Activated CD4-positive, alpha-beta T cell treated with anti-CD3 and anti-CD28 coated beads, Interleukin-2, amount 10 ng/mL, durations not matched to agents 7 days and 5 days (primary cell): ENCODE measurements at places on chromosomes 16 and 17.

DNA sequence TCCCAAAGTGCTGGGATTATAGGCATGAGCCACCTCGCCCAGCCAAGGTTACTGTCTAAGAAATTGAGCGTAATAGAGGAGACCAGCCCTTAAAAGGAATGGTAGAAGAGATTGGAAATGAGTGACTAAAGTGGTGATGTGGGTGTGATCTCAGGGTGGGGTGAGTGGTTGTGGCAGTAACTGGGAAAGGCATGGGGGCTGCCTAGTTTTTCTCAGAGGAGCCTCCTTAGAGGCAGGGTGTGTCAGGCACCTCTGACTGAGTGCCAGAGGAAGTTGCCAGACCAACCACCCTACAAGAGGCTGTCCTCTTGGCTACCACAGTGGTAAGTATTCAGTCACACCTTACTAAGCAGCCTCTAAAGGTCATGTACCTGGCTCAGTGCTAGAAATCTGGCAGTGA, 8.9 kb downstream of the DUS2 start:
- no peaks in the 10 kb centered on the region for H3K27me3 ChIP-seq
- no peak for DNase-seq
- no peak overlapping the region for H3K4me3 ChIP-seq
- peaks cover 23% of the 10 kb centered on the region for H3K4me1 ChIP-seq

DNA sequence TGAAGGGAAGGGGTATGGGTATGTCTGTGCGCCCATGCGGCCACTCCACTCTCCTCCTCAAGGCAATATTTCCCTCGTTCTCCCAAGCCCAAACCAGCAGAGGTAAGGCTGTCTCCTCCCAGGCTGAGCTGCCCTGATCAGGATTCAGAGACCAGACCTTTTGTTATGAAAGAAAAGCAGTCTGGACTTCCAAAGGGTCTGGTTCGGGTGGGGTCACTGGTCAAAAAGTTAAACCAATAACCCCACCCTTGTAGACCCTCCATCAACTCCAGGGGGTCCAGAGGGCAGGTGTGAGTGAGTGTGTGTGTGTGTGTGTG, 5.7 kb upstream of the DLX4 start:
- peaks cover 70% of the 10 kb centered on the region for H3K27me3 ChIP-seq
- no peak overlapping the region for H3K27ac ChIP-seq
- H3K4me3 ChIP-seq, result no peak overlapping the region
- DNase-seq, result no peak

DNA sequence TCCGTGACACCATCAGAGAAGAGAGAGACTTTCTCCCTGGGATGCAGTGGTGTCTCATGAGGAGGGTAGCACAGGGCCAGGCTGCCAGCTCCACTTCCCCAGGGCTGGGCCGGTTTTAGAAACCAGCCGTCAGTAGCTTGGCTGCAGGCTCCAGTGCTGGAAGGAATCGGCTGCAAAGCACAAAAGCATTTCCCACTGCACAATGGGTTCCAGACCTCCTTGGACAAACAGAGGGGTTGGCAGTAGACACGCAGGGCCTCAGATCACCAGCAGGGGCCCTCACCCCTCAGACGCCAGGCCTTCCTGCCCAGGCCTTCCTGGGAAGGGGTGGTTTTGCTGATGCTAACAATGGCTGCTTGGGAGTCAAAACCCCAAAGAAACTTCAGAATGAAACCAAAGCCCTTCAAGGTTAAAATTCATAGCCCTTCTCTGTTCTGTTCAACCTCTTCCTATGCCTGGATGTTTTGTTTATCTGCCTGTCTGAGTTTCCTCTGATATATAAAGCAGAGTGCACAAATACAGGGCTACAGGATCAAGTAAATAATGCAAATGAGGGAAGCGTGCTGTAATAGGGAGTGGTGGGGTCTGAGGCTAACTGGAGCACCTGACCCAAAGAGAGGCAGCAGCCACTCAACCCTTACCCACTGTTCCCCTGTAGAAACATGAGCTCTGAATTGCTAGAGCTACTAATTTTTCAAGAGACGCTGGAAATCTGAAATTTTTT, 26.2 kb downstream of the TEKT5 start:
- no peak overlapping the region for H3K4me3 ChIP-seq
- H3K27ac ChIP-seq, result no peak overlapping the region
- no peaks in the 10 kb centered on the region for H3K36me3 ChIP-seq
- no peaks in the 10 kb centered on the region for H3K27me3 ChIP-seq
- DNase-seq, result no peak

GRCh38 chr16:29900102-29900887, at the start of gene ASPHD1:
Gene ASPHD1, plus strand, starts transcription at chr16:29900488. Its CDS starts 484 bp downstream, at chr16:29900972.
- peak; percentile 69 for DNase-seq
- H3K27me3 ChIP-seq, result peaks cover 32% of the 10 kb centered on the region
- peaks cover 13% of the 10 kb centered on the region for H3K4me1 ChIP-seq
- H3K4me3 ChIP-seq, result peak within 1 kb of the TSS; percentile 59

DNA sequence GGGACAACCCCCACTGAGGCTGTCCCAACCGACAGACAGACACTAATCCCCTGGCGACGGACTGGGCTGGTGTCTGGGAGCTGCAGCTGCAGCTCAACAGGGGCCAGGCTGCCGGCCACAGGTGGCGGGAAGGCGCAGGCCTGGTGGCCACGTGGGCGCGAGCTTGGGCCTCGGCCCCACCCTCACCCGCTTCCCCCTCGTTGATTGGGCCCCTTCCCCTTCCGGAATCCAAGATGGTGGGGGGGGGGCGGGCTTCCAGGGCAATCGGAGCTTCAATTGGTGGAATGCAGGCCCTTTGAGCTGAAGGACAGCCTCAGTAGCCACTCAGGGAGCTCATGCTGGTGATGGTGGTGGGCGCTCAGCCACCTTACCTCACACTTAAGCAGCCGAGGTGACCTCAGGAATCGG, 8.7 kb upstream of the TBX4 start:
- H3K27ac ChIP-seq, result no peak overlapping the region
- no peaks in the 10 kb centered on the region for H3K36me3 ChIP-seq
- H3K27me3 ChIP-seq, result peaks cover 49% of the 10 kb centered on the region
- no peaks in the 10 kb centered on the region for H3K4me1 ChIP-seq
- no peak for DNase-seq

DNA sequence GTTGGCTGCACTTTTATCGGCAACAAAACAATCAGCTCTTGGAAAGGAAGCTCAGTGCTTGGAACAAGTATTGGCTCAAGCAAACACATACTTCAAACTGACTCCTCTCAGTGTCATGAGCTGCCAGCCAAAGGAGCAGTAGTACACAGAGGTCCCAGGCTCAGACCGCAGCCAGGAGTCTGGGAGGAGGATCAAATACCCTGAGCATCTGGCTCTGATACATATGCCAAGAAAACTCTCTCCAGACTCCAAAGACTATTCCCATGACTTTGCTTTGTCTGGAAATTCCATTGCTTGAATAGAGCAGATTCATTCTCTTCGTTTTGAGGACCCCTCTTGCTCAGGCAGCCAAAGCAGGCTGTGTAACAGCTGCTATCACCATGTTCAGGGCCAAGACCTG, 501.6 kb upstream of the PSMD7 start:
- no peaks in the 10 kb centered on the region for H3K4me1 ChIP-seq
- no peak for DNase-seq
- no peaks in the 10 kb centered on the region for H3K27me3 ChIP-seq
